Dorsolateral prefrontal cortex (tissue), 122 donors: ENCODE measurements at places on chromosomes 1 and 21. TPM values are rescaled to one million over a fixed set of nuclear protein-coding genes. Genes with fewer than 3 reads are reported as not detected.
A peak's percentile ranks its signal among the peaks of the same experiment; 100 is the strongest.

Gene RHEX
- total RNA-seq: not detected

DNA sequence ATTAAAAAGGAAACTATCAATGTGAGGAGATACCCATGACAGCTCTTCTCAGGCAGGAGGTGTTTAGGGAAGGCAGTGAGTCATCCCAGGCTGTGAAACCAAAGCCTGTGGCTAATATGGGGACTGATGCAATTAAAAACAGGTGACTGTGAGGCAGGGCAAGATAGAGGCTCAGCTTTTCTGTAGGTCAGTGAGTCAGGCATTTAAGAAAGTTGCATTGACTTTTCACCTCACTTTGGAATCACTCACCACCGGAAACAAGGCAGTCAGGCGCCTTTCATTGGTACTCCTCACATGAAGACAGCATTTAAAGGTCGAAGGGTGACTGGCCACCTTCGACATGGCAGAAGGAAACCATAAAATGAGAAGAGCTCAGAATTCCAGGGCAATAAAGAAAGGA, 54.5 kb downstream of the PAPPA2 start:
- no peak for DNase-seq

- DNase-seq: peak; percentile 53
These were observed 143.0 kb downstream of the DNM3 start for GRCh38 chr1:171984262-171984661.

GRCh38 chr1:205449750-205450443, 5.9 kb downstream of the BLACAT1 start:
- no peak for DNase-seq

- DNase-seq: no peak
These were observed 16.5 kb downstream of the NES start for GRCh38 chr1:156660752-156661112.

GRCh38 chr1:113630340-113631327, 128.7 kb downstream of the PHTF1 start:
- DNase-seq: no peak

Gene AMY1C
- not detected for total RNA-seq

DNA sequence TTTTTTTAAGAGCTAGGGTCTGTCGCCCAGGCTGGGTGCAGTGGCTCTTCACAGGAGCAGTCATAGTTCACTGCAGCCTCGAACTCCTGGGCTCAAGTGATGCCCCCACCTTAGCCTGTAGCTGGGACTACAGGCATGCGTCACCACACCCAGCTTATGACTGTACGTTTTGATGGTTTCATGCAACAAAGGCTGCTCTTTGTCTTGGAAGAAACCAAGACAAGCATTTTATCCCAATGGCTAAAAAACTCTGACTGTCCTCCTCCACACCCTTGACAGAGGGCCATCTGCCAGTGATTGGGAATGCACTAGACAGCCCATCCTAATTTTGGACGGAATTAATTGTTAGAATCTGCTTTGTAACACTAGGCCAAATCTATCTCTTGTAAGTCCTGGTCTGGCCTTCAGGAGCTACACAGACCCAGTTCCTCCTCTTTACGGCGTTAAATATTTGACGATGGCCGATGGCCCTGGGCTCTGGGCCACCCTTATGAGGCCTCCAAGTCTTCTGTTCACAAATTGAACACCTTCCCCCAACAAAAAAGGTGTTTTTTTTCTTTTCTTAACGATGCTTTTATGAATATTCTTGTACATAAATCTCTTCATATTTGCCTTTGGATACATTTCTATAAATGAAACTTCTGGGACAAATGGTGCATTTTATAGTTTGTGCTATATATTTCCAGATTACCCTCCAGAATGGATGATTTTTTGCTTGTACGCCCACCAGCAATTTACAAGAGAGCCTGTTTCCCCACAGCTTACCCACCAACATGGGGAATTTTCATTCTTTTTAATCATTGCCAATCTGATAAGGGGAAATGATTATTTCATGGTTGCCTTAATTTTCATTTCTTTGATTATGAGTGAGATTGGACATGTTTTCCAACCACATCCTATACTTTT, 104.8 kb upstream of the SLC25A33 start:
- no peak for DNase-seq

DNA sequence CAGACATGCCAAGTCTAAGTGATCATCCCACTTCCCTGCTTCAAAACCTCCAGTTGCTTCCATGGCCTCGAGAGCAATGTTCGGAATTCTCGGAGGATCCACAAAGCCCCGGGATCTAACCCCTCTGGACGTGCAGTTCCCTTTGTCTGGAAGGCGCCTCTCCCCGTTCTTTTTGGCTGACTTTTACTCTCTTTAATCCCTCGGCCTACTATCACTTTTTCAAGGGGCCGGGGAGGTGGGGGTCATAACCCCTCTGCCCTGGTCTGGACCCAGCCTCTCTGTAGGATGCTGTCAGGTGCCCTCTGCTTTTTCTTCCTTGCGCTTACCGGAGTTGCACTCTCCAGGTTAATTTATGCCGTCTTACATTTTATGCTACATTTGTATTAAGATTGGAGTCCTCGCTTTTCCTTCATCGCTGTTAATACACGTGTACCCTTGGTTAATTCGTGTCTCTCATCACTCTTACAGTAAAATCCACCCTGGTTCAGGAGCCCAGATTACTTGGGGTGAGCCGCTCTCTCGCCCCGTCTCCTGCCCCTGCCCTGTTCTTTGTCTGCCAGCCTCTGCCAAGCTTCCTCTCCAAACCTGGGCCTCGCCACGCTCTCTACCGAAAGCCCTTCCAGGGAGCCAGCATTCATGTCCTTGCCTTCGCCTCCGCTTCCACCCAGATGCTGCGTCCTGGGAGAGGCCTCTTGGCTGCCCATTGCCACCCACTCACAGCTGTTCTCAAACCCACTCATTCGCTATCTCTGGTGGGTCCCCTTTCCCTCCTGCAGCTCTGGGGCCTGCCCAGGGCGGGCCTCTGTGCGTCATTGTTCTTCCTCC, 448.6 kb downstream of the CAMTA1 start:
- no peak for DNase-seq

Gene LORICRIN
- not detected for total RNA-seq

Gene DIO1
- total RNA-seq: not detected

Gene PPIAL4G
- total RNA-seq: 0.23 TPM

Gene KIF17
- 41.6 TPM for total RNA-seq

GRCh38 chr1:234270093-234270492, 103.2 kb upstream of the COA6 start:
- no peak for DNase-seq

DNA sequence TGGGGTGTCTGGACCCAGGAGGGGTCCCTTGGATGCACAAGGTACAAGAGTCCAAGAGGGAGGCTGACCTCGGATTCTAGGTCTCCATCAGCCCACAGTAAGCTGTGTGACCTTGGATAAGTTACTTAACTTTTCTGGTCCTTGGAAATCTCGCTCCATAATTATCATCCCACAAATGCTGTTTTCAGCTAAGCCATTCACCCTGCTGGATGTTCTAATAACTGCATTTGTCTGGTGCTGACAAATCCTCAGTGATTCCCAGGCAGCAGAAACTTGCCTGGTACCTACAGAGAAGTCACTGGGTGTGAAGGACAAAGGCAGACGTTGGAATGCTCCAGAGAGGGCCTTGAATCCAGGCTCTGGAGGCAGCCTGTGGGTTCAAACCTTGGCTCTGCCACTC, 89.7 kb downstream of the IGSF21 start:
- no peak for DNase-seq

GRCh38 chr1:239897458-239897857, 194.2 kb upstream of the FMN2 start:
- no peak for DNase-seq

GRCh38 chr1:163171826-163172225, 30.9 kb downstream of the RGS5 start:
- no peak for DNase-seq

Gene CYP4B1
- total RNA-seq: not detected

DNA sequence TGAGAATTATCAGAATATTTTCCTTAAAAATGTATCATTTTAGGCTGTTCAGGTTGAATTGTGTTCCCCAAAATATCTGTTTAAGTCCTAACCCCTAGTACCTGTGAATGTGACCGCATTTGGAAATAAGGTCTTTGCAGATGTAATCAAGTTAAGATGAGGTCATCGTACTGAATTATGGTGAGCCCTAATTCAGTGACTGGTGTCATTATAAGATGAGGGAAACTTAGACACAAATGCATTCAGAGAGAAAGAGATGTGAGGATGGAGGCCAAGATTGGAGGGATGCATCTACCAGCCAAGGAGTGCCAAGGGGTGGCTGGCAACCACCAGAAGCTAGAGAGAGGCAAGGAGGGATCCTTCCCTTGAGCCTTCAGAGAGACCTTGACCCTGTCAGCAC, 4.1 kb downstream of the RAB4A start:
- no peak for DNase-seq

DNA sequence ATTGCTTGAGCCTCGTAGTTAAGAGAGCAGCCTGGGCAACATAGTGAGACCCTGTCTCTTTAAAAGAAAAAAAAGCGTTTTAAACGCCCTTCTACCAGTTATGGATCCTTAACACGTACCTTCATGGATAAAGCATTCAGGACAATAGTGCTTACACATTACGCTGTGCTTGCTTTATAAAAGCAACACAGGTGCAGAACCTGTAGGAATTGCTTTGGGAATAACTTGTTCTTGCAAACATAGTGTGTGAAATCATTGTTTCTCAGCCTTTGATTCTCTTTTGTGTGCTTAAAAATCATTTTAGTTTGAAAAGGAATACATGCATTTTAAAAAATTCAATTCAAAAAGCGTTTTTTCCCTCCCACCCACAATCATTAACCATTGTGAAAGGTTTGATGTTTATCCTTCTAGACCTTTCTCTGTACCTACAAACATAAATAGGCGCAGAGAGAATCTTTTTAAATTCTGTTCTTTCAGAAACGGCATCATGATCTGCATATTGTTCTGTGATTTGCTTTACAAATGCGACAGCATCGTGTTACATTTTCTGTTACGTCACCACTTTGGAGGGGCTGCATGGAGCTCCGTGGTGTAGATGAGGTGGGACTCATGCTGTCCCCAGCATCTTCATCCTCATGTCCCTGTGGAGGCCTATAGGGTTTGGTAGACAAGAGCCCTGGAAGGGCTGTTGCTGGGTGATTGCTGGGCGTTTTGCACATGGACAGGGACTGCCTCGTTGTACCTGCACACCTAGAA, 54.6 kb downstream of the SPSB1 start:
- no peak for DNase-seq

DNA sequence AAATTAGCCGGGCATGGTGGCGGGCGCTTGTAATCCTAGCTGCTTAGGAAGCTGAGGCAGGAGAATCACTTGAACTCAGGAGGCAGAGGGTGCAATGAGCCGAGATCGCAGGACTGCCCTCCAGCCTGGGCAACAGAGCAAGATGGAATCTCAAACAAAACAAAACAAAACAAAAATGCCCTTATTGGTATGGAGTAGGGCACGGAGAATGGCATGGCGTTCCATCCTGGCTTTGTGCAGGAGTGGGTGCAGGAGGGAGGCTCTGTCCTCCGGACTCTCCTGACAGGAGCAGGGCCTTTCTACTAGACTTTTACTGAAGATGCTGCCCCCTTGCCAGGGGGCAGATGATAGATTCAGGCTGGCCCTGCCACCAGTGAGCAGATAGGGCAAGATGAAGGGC, 1.0 kb downstream of the TMEM61 start:
- DNase-seq: no peak

DNA sequence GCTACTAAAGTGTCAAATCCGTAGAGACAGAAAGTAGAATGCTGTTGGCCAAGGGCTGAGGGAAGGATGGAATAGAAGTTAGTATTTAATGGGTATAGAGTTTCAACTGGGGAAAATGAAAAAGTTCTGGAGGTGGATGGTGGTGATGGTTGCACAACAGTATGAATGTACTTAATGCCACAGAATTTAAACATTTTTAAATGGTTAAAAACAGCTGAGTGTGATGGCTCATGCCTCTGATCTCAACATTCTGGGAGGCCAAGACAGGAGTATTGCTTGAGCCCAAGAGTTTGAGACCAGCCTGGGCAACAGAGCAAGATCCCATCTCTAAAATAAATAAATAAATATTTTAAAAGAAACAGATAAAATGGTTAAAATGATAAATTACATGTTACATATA, 44.5 kb downstream of the PIK3R3 start:
- no peak for DNase-seq
